Bone marrow (tissue), 2 donors: ENCODE measurements at places on chromosomes 1 and 21.

- DNase-seq: no peak
These were observed 58.1 kb downstream of the LHX4 start for GRCh38 chr1:180287988-180288705.

GRCh38 chr1:48246727-48247126, 24.2 kb downstream of the SLC5A9 start:
- DNase-seq: no peak

- DNase-seq: no peak
These were observed 1.3 kb upstream of the CD5L start for GRCh38 chr1:157842939-157843338.

GRCh38 chr1:197448121-197448779, 180.2 kb downstream of the CRB1 start:
- no peak for DNase-seq

DNA sequence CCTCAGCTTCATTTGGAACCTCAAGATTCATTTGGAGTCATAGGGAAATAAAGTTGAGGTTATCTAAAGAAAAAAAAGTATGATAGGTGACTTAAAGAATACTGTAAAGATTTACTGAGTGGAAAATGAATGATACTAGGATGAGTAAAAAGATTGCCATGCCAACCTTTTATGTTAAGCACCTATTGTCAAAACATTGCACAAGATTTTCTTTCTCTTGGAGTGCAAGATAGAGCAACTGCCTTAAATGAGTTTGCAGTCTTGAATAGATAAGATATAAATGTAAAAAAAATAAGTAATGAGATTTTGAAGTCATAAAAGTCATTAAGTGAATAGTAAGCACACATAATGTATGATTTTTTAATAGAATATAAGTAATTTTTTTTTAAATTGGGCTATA, 5.1 kb upstream of the ANGPTL1 start:
- no peak for DNase-seq

DNA sequence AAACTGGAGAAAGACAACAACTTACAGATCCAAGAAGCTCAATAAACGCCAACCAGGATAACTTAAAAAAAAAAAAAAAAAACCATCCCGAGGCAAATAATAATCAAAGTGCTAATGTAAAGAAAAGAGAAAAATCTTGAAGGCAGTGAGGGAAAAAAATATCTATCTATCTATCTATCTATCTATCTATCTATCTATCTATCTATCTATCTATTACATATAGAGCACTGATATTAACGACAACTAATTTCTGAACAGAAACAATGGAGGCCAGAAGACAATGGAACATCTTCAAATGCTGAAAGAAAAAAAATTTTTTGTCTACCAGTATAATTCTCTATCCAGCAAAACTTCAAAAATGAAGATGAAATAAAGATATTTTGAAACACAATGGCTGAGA, 18.0 kb downstream of the PACC1 start:
- DNase-seq: no peak

DNA sequence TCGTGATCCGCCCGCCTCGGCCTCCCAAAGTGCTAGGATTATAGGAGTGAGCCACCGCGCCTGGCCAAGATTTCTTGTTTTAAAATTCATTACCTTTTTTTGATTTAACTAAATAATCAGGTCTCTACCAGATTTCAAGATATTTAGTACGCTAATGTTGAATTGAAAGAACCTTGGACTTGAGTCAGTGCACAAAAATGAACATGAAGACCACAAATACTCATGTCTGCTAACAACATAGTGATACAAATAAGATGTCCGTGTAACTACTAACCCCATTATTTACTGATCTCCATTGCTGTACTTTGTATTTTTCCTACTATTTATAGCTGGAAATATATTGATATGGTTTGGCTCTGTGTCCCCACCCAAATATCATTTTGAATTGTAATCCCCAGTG, 16.4 kb downstream of the MPZL1 start:
- no peak for DNase-seq

DNA sequence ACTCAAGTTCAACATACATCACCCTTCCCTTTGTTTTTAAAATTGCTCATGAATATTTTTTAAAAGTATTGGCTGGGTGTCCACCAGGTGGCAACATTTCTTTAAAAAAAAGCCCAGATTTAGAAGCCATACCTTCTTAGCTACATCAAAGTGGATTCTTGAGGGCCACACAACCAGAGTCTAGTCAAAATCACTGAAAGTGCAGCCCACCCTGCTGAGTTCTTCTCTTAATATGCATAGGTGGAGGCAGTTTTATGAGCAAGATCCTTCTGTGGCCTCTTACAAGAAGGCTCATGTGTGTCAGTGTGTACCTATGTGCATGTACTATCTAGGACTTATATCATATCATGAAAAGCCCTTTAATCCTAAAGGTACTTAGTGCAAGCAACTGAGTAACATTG, 16.9 kb upstream of the GNG12 start:
- DNase-seq: no peak

- no peak for DNase-seq
These were observed 2.2 kb upstream of the SH3BGRL3 start for GRCh38 chr1:26277719-26278118.

GRCh38 chr1:111463029-111463683, 10.6 kb upstream of the C1orf162 start:
- no peak for DNase-seq

DNA sequence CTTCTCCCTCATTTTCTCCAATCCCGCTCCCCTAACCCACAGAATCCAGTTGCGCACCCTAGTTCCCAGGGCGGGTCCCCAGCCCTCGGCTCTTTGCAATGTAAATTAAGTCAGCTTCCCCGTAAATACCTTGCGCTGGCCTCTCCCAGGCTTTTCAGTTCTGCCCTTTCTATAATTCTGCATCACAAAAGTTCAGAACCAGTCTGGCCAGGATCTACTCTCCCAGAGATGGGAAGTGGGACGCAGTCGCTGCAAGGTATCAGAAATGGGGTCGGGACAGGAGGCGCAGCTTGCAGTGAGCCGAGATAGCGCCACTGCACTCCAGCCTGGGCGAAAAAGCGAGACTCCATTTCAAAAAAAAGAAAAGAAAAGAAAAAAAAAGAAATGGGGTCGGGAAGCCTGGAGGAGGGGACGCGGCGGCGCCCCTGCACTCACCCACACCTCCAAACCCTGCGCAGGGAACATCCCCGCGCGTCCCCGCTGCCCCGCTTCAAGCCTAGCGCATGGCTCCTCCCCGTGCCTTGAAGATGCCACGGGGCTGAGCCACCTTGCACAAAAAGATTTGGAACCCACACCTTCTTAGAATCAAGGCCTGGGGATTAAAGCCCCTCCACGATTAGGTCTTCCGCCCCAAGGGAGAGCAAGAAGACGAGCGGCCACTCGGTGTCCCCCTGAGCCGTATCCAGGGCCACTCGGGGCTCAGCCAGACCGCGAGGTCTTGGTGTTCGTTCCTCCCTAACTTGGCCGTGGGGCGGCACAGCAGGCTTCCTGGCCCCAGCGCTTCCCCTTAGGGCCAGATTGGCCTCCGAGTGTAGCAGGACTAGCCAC, 27.2 kb upstream of the ITLN2 start:
- DNase-seq: no peak

- DNase-seq: no peak
These were observed 79.5 kb downstream of the STUM start for GRCh38 chr1:226627924-226628611.

DNA sequence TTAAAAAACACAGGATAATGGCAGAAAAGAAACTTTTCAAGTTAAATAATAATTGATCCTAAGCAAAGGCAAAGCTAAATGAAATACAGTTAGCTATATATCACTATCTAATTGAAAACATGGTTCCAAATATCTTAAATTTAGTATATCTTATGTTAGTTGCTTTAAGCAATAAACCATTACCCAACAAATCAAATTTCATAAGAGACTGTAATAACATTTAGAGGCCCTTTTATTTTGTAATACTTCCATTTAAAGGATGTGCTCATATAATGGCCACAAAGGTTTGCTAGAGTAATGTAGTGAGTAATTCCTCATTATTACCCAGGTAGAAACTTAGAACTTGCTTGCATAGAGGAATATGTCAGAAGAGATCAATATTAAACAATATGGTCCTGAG, 32.3 kb downstream of the RPL5 start:
- DNase-seq: no peak

- no peak for DNase-seq
These were observed 352.5 kb downstream of the HHAT start for GRCh38 chr1:210681158-210681557.

DNA sequence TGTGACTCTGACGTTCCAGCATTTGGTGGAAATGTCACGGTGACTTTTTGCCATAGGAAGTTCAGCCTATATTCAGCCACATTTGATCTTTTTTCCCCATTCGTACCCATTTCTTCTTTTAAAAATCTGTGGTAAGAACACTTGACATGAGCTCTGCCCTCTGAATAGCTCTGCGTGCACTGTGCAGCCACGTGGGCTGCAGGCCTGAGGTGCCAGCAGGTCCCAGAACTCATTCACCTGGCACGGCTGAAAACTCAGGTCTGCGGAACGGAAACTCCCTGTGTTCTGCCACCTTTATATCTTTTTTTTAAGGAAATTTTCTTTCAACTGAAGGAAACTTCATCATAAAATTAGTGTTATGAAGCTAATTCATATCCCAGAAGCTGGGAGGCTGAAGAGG, 28.6 kb downstream of the CEP104 start:
- DNase-seq: no peak

GRCh38 chr1:223326776-223327175, 37.2 kb downstream of the SUSD4 start:
- DNase-seq: no peak

GRCh38 chr1:170239445-170239844, 93.7 kb downstream of the NTMT2 start:
- DNase-seq: no peak

GRCh38 chr1:52402860-52403240, 1.4 kb downstream of the ORC1 start:
- DNase-seq: no peak

GRCh38 chr21:29376556-29376955, 77.8 kb downstream of the BACH1 start:
- peak; percentile 49 for DNase-seq

DNA sequence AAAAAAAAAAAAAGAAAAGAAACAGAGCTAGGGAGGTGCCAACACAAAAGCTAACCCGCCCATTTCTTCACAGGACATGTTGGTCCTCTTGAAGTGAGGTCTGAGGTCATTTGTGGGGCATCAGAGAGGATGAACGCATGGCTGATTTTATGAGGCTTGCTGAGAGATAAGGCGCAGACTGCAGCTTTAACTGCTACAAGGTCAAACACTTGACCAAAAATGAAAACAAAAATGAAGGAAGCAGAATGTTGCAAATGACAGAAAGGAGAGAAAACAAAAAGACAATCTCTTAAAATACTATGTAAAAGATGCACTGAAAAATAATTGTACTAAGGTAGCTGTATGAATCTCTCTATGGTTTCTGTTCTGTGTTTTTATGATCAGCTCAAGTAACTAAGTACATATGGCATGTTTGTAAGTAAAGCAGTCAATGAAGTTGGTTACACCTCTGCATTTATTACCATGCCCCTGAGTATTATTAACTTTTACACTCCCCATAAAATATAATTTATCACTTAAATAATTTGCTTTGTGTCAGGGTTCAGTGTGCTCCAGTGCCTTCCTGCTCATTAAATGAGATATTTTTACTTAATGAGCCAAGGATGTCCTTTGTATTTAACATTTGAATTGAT, 249.1 kb upstream of the NR5A2 start:
- DNase-seq: no peak

DNA sequence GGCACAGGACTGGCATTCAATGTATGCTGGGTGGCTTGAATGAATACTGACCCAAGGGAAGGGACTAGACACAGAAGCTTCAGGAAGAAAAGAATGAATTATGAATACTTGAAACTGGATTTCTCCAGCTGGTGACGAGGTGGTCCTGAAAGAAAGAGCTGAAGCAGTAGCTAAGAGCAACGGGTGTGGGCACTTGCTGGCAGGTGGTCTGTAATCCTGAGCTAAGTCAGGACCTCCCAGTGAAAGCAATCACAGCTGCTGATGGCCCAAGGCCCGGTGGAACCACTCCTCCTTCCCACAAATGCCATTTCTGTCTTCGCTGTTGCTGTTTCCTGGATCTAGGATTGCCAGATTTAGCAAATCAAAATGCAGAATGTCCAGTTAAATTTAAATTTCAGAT, 47.0 kb downstream of the NEK2 start:
- no peak for DNase-seq

GRCh38 chr21:40901691-40902090, 54.7 kb upstream of the DSCAM start:
- DNase-seq: no peak

DNA sequence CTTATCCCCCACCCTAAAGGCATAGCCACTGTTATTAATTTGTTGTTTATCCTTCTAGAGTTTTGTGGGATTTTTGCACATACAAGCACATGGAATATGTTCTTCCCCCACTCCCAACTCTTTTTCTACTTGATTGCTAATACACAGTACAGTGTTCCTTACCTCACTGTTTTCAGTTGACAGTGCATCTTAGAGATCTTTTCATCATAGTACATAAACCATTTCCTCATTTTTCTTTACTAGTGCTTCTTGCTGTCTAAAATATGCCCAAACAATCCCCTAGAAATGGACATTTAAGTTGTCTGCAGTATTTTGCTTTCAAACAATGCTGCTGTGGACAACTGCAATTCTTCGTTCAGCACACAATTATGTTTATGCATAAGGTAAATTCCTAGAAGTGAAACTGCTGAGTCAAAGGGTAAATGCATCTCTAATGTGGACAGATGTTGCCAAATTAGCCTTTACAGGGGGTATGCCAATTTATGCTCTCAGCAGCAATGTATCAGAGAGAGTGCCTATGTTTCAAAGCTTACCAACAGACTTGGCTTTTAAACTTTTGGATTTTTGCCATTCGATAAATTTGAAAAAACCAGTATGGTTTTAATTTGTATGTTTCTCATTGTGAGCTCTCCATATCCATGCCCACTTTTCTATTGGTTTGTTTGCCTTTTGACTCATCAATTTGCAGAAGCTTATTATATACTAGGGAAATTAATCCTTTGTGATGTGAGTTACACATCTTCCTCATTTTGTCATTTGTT, 132.6 kb downstream of the MRPS6 start:
- no peak for DNase-seq

DNA sequence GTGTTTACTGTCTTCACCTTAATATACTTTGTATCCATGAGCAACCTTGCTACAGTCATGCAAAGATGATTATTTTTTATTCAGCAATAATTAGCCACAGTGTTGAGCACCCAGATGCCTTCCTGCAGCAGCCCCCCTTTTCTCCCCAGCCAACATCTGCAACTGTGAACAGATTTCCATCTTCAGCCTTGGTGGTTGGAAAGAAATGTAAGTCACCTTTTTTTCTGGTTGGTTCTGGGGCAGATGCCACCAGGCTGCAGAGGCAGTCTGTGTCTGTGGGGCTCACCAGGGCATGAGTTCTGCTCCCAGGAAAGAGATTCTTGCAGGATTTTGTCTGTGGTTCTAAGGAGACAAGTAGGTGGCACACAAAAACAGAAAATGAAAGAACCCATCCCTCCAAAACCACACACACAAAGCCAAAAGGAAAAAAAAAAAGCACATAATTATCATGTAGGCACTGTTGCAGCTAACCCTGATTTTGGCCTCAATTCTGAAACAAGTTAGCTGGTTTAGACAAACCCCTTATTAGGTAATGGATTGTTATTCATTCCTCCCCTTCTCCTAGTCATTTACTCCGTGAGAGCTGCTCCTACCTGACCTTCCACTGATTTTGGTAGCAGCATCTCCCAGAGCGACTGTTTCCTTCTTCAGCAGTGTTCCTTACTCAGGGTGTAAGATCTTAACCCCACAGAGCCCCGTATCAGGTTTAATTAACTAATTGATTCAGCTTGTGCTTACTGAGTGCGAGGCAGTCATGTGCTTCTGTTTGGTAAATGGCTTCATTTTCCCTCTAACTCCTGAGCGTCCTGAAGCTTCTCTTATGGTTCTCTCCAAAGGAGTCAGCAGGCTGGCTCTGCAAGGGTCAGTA, 36.5 kb downstream of the GALNT2 start:
- DNase-seq: no peak

GRCh38 chr1:24490101-24490781, 12.4 kb upstream of the RCAN3 start:
- no peak for DNase-seq
